ENCODE measurements at places on chromosomes 4 and X.

DNA sequence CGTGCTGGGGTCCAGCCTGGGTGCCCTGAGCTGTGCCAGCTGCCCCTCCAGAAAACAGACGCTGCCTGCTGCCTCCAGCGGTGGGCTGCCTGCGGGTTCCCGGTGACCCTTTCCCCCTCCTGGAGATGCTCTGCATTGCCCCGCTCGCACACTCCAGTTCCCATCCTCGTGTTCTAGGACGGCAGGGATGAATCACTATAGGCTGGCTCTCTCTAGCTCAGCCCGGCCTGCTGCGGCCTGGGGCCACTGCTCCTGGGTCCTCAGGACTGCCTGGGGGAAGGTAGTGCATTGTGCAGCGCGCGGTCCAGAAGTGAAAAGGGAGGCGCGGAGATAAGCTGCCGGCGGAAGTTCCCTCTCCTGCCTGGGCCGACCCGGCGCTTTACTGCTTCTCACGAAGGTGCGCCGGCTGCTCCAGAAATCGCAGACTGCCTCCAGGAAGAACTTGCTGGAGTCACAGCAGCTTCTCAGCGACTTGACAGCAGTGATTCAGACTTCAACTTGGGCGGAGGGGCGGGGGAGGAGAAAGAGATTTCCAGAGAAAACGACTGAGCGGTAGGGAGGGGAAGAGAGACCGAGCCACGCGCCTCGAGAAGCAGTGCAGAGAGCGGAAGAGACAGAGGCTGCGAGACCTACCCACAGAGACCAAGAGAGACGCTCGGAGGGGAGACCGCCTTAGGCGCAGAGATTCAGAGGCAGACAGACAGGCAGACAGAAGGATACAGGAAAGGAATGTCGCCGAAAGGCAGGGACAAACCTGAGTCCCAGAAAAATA lies 6.7 kb upstream of the MSX1 start:
- DNase-seq = no peak

- no peak for DNase-seq
Measured at GRCh38 chr4:35963974-35964515, 280.3 kb downstream of the ARAP2 start.

DNA sequence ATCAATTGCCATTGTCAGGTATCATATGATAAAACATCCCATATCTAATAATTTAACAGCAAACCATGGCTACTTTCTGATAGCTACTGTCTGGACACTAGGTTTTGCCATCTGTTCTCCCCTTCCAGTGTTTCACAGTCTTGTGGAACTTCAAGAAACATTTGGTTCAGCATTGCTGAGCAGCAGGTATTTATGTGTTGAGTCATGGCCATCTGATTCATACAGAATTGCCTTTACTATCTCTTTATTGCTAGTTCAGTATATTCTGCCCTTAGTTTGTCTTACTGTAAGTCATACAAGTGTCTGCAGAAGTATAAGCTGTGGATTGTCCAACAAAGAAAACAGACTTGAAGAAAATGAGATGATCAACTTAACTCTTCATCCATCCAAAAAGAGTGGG lies 7.0 kb downstream of the NPY5R start:
- no peak for DNase-seq

GRCh38 chr4:171629737-171630136 lies 183.5 kb upstream of the GALNTL6 start:
- DNase-seq = no peak

DNA sequence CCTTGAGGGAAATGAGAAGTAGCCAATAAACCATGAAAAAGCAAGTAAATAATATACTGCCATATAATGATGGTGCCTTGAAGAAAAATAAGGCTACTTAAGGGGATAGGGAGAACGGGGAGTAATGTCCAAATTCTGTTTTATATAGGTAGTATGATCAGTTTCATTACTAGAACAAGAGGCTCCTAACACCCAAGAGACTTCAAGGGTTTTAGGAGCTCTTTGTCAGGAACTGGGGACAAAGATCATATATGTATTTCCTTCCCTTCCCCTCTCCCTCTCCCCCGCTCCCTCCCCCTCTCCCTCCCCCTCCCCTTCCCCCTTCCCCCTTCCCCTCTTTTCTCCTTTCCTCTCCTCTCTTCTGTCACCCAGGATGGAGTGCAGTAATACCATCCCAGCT lies 127.3 kb downstream of the PTPN13 start:
- DNase-seq = no peak

DNA sequence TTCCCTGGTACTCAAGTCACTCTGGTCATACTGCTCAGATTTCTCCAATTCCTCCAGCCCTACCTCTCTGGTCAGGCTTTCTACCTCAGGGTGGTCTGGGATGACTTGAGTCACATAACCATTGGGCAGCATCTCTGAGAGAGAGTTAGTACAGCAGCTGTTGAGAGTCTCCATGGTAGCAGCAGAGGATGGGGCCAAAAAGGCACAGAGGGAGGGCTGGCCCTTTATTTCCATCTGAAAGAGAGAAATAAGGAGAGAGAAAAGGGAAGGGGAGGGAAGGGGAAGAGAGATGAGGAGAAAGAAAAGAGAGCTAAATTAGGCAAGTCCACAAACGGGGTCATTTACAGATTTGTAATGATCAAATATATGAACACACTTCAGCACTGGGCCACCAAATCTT lies 149.1 kb upstream of the ARHGEF9 start:
- no peak for DNase-seq

DNA sequence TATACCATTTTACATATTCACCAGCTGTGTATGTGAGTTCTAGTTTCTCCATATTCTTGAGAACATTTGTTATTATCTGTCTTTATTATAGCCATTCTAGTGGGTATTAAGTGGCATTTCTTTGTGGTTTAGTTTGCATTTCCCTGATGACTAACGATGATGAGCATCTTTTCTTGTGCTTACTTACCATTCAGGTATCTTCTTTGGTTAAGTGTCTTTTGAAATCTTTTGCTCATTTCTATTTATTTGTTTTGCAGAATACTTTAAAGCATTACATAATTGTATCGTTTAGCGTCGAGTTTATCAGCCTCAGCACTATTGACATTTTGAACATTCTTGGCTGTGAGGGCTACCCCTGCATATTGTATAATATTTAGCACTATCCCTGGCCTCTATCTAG lies 85.4 kb downstream of the FRMPD4 start:
- no peak for DNase-seq

DNA sequence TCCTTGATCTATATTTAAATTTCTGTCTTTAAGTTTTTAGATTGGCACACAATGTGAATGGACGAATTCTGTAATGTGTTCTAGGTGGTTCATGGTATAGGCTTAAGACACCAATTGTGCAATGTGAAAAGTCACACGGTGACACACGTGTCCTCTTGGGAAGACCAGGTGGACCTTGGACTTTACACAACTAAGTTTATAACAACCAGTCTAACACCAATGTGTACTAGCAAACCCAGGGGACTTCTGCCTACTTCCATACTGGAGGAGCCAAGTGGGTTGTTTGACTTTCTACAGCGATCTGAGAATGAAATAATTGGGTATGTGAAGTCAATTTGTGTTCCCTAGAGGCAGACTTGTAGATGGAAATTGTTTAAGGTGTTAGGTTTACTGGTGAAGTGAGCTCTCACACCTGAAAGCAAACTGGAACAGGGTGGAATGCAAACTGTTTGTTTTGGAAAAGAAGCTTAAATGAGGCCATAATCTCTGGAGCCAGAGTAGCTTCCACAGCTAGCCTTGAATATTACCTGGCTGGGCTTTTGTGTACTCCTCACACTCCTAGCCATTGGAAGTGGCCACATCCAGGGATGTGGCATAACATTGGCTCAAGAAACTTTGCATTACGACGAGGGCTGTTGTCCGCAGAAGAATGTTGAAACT lies 45.9 kb upstream of the WDR1 start:
- no peak for DNase-seq

DNA sequence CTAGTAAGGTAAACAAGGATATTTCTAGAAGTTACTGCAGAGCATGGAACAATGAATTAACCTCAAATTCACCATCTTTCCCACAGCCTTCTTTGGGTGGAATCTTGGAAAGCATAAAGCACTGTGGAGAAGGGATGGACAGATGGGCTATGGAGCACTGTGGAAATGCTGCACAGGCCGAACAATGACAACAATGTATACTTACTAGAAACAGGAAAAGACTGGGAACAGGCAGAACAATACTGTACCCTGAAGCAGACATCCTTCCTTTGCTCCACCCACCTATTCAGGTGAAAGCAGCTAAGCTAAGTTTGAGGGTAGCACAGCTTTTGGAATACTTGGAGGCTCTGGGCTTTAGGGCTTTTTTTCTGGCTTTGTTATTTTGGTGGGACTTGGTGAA lies 250.6 kb upstream of the KLF8 start:
- no peak for DNase-seq

DNA sequence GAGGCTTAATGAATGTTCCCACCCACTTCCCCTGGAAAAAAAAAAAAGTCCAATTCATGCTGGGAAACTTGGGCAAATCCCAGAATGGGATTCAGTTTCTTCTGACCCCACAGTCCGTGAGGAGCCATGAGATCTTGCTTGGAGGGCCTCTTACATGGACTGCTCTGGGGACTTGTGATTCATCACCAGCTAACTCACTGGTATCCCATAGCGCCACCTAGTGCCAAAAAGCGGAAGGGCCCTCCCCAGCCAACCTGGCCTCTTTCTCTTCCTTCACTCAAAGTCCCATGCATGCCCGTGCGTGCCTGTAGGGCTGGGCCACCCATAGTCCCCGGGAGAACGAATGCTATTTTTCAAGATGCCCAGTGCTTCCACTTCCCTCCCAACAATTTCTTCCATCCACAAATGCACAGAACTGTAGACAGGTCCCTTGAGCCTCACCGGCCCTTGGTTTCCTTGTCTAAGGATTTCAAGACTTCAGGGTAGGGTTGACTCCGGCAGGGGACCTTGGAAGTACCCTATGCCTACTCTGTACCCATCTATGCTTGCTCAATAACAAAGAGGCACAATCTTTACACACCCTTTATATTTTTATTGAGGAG lies 5.1 kb downstream of the RTL5 start:
- peak; percentile 93 for DNase-seq

DNA sequence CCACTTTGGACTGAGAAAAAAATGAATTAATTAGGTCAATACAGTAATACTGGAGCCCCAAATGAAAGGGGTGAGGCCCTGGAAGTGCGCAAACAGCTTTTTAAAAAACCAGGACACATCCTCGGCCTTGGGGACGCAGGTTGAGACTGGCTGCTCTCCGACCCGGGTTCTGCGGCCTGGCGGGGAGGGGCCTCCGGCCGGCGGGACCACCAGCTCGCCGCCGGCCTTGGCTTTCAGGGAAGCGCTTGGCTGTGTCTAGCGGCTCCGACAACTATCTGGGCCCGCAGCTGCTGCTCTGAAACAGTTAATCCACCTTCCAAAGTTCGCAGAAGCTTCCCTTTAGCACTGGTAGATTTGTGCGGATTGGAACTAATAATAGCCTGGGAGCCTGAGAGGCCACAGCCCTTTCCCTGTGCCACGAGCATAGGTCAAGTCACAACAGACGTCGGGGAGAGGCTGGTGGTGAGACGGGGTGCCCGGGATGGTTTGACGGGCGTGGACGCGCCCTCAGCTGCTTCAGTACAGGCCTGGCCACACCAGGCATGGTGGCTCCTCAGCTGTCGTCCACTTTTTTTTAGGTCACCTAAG lies 1.1 kb upstream of the SEL1L3 start:
- no peak for DNase-seq

- no peak for DNase-seq
Measured at GRCh38 chr4:84325625-84326024, 173.5 kb downstream of the NKX6-1 start.

- no peak for DNase-seq
Measured at GRCh38 chr4:23906839-23907238, 17.0 kb upstream of the PPARGC1A start.

GRCh38 chr4:185998791-185999190 lies 70.2 kb upstream of the TLR3 start:
- DNase-seq = no peak

DNA sequence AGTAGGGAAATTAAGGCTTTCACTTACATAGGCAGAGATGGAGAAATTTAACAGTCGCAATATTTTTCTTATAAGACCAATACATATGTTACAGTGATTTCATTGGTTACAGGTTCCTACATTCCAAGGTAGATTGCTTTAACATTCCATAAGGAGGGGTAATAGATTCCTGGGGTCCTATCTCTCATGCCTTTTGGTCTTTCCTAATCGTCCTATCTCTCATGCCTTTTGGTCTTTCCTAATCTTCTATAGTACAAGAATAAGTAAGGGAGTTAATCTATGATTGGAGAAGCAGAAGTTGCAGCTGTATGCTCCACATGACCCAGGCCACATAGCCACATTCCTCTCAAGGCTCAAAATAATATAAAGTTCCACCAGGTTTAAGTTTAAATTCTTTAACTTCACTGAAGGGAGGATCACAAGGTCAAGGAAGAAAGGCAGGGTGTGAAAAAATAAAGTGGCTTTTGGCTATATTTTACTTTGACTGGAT lies 285.0 kb upstream of the BOD1L1 start:
- no peak for DNase-seq

DNA sequence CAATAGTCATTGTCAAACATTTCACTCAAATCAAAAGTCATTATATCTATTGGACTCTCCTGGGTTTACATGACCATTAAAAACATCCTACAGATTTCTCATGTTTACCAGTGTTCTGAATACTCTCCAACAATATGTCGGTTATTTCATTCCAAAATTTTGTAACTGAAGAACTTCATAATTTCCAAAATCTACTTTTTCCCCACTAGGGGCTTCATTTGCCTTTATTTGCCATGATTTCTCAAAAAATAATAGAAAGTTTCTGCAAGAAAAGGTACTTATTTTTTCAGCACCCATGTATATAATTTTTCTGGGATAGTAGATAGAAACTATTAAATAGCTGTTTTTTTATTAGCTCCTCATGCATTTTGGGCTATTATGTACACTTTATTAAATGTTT lies 49.0 kb downstream of the PRDM5 start:
- DNase-seq = no peak

GRCh38 chrX:7083021-7083420 lies 64.5 kb upstream of the STS start:
- DNase-seq = no peak

DNA sequence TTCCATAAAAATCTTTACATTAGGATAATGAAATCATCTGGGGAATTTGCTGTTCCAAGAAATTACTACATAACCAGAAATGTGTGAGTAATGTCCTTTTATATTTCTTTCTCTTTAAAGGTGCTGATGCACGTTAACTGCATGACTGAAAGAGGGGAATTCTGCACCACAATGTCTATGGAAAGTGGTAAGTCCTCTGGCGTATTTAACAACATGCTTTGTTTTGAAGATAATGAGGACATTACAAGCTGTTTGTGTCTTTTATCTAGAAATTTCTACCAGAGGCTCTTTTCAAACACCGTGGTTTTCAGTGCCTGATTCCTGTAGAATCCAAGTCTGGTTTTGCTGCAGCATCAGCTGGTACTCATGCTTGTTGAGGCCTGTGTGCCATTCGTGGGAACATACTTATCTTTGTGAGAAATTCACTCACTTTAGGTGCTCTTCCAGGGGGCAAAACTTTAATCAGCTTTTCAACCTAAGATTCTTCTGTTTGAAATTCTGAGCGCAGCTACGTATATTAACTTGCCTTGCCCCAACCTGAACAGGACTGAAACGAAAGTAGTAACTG lies 257.2 kb downstream of the PDHA2 start:
- no peak for DNase-seq

DNA sequence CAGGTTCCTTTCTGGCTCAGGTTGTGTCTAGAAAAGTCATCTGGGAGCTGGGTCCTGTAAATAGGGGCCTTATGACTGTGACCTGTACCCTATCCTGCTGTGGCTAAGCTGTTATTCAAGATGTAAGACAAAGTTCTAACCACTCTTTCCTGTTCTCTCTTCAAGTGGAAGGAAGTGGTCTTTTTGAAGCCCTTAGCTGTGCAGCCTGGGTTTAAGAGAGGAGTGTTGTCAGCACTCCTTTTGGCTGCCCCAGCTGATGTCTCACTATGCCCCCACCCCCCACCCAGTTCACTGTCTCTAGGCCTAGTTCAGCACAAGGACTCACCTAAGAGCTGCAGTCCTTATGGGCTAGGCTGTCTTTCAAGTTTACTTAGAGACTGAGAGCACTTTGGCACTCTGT lies 1069.5 kb downstream of the FAM133A start:
- no peak for DNase-seq
